ENCODE measurements at places on chromosomes 6 and 20.

GRCh38 chr6:157221049-157221816, 102.1 kb downstream of the TMEM242 start:
- DNase-seq: peak; percentile 69

DNA sequence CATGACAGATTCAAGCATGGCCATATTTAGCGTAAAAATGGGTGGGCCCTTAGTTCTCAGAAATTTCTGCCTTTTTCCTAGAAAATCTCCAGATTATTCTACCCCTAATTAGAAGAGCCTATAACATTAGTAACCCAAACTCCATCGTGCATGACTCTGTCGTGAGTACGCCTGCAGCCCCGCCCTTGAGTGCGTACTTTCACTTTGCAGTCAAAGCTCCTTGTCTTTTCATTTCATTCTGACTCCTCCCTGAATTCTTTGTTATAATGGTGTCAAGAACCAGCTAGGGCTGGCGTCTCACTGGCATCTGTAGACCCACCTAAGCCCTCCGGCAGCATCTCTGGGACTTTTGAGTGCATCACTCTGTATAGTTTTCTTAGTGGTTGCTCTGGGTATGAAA, 61.7 kb upstream of the NOX3 start:
- DNase-seq: no peak

GRCh38 chr6:13641315-13641714, 26.2 kb downstream of the NOL7 start:
- no peak for DNase-seq

DNA sequence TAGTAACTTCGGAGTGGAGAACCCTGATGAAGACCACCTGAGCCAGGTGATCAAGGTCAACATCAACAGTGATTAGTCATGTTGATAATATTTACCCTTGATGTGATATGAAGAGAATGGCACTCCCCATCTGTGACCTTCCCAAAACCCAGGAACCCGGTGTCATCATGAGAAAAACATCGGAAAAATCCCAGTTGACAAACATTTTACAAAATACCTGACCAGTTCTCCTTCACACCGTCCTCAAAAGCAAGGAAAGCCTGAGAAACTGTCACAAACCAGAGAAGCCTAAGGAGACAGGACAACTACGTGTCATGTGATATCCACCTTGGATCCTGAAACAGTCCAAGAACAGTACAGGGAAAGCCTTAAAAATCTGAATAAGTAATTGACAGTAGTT, 197.3 kb downstream of the ZMYND8 start:
- DNase-seq: no peak

- no peak for DNase-seq
Measured at GRCh38 chr6:159059141-159059540, 14.3 kb upstream of the TAGAP start.
